GM20000 (cell line): ENCODE measurements at places on chromosomes 3 and 15.

DNA sequence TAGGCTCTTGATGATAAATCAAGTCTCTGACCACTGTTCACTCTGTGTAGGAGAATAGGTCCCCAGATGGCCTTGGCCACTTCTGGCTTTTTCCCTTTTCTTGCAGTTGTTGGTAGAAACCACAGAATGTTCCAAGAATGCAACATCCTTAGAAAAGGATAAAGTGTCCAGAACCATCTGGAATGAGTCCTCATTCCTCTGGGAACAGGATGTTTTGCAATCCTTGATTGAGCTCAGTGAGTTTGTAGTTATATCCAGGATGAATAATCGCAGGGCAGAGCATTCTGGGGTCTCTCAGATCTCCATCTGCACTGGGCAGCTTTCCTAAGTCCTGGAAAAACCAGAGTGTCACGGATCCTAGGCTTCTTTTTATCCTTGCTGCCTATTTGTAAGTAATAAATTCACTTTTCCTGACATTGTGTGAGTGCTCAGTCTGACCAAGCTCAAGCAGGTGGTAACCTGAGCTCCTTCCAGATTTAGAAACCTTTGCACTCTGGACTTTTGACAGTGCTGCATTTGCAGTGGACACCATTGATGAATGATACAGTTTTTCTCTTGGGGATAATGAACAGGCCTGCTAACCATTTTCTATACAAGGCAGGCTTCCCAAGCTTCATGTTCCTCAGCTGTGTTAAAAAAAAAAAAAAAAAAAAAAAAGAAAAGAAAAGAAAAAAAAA is 1028.6 kb downstream of the OTOL1 start:
- no peak for DNase-seq

- DNase-seq, result peak; percentile 12
Observed at GRCh38 chr3:111338059-111338698, 203.8 kb upstream of the CD96 start.

- DNase-seq, result no peak
Observed at GRCh38 chr3:129211345-129211744, 27.6 kb upstream of the CNBP start.

DNA sequence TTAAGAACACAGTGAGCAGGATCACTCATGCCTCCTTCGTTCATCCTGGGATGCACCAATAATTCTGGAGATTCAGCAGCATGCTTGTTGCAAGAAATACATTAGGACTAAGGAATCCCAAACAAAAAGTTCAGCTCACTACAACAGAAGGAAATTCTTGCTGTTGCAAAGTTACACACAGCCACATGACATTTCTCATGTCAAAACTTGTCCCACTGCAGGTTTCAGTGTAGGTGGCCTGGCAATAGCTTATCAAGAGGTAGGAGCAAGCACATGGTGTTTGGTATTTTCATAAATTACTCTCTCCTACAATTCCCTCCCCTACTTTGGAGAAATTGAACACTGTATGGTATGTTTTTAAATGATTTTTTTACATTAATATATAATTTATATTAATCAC is 399.6 kb upstream of the EPHA3 start:
- no peak for DNase-seq

GRCh38 chr15:38216763-38217162 is 35.9 kb upstream of the SPRED1 start:
- no peak for DNase-seq

- DNase-seq, result no peak
Observed at GRCh38 chr15:69625328-69625727, 172.7 kb downstream of the RPLP1 start.
